Tongue (tissue), 3 donors: ENCODE measurements at places on chromosomes 4 and X.

DNA sequence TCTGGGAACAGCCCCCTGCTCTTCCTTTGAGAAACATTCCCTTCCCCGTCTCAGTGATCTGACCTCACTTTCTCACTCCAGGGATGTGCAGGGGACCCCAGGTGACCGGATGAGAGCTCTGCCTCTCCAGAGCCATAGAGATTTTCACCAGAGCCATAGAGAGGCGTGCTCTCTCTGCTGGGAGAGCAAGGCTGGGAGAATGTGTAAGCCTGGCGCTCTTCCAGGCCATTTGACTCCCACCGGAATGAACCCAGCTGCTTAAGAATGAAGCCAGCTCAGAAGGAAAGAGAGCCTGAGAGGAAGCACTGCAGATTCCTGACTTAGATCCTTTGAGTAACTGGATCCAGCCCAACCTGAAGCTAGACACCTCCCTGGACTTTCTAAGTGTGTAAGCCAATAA lies 106.4 kb downstream of the DHX15 start:
- peak; percentile 90 for DNase-seq

GRCh38 chr4:123588631-123589241 lies 192.1 kb downstream of the SPRY1 start:
- DNase-seq: peak; percentile 61

DNA sequence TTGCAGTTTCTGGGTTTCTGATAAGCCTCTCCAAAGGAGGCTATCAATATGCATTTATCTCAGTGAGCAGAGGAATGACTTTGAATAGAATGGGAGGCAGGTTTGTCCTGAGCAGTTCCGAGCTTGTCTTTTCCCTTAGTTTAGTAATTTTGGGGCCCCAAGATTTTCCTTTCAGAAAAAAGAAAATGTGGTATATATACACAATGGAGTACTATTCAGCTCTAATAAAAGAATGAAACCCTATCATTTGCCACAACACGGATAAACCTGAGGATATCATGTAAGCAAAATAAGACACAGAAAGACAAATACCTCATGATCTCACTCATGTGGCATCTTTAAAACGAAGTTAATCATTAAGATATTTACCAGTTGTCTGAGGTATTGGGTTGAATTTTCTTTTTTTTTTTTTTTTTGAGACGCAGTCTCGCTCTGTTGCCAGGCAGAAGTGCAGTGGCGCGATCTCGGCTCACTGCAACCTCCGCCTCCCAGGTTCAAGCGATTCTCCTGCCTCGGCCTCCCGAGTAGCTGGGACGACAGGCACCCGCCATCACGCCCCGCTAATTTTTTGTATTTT lies 540 bp downstream of the ZNF721 start:
- DNase-seq: no peak

GRCh38 chr4:3257556-3258482 lies 8.9 kb downstream of the MSANTD1 start:
- no peak for DNase-seq

- no peak for DNase-seq
Measured at GRCh38 chr4:127000846-127001245, 631.9 kb upstream of the INTU start.

GRCh38 chr4:65665771-65666523 lies 4.3 kb downstream of the EPHA5 start:
- DNase-seq: peak; percentile 4

GRCh38 chrX:1355131-1356046 lies 18.8 kb downstream of the IL3RA start:
- DNase-seq: no peak

DNA sequence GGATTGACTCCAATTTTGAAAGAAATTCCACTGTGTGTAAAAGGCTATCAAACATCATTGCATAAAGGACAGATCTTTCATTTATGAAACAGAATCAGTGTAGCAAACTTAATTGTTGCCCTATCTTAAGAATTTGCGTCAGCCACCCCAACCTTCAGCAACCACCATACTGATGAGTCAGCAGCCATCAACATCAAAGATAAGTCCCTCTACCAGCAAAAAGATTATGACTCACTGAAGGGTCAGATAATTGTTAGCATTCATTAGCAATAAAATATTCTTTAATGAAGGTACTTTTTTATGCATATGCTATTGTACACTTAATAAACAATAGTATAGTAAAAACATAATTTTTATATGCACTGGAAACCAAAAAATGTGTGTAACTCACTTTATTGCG lies 15.8 kb upstream of the GRSF1 start:
- DNase-seq: no peak

DNA sequence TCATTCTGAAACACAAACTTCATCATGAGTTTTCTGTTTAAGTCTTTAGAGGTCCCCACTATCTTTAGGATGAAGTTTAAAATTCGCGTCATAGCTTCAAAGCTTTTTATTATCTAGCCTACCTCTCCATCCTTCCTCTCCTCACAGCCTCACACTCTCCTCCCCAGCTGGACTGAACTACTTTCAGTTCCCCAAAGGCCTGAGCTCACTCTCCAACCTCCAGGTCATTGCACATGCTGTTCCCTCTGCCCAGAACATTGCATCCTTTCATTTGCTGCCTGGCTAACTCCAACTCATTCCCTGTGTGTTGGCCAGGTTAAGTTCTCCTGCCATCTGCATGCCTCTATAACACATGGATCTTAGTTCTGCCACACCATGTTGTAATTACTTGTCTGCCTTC lies 2.9 kb upstream of the OTUD5 start:
- DNase-seq: no peak

GRCh38 chr4:111399623-111400022 lies 745.6 kb upstream of the FAM241A start:
- DNase-seq: peak; percentile 93

GRCh38 chrX:31366041-31366440 lies 294.2 kb upstream of the FTHL17 start:
- no peak for DNase-seq

DNA sequence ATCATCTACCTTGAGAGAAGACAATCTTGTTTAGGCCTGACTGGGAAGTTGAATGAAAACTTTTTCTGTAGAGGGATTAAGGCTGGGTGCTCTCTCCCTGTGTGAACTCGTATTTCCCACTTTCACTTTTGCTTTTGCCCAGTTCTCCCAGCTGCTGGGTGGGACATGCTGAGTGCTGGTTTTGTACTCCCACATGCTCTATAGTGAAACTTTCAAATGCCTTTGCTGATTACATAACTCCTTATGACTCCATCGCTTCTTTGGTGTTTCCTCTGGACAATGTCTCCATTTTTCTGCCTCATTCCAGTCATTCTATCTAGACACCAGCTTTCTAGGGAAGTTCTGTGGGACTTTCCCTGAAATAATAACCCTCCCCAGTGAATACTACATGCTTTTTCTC lies 100.5 kb downstream of the CLNK start:
- peak; percentile 50 for DNase-seq

- no peak for DNase-seq
Measured at GRCh38 chrX:1464971-1465285, 12.2 kb upstream of the ASMTL start.

- peak; percentile 55 for DNase-seq
Measured at GRCh38 chrX:25012433-25012735, 3.4 kb downstream of the ARX start.

DNA sequence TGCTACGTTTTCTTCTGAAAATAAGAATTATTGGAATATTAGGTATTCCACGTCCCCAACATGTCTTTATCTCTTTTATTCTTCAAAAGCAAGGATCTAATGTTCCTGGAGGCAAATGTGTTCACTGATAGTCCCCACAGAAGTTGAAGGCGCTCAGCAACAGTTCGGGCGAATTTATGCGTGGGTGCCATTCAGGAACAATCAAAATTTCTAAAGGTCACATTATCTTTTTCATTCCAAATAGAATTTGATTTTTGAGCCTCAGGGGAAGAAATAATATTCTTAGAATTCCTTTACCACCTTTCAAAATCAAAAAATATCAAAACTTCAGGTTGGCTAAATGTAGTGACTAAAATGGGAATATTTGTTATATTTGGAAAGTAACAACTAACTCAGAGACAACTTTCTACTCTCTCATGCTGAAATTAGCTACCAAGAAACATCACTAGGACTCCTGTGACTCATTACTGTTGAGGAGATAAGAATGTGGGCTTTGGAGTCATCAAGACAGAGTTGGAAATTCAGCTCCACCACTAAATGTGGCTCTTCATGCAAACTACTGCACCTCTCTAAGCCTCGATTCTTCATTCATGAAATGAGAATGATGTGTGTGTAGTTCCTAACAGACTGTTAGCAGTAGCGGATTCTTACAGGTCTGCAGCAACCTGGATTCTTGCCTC lies 72.3 kb upstream of the KIT start:
- no peak for DNase-seq

DNA sequence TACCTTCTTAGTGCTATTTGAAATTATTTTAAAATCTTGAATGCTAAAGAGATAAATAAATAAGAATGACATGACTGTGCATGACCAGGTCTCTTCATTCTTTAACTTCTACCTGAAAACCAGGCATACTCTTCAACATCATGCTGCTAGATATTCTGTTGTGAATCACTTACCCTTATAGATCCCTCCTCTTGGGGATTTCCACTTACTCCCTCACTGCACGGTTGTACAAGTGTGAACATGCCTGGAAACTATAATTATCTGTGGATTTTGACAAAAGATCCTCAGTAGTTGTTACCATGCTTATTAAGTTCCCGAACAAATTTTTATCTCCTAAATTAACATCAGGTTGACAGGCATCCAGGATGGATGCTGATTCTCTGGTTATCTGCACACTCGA lies 54.3 kb downstream of the ADGRL3 start:
- DNase-seq: no peak

DNA sequence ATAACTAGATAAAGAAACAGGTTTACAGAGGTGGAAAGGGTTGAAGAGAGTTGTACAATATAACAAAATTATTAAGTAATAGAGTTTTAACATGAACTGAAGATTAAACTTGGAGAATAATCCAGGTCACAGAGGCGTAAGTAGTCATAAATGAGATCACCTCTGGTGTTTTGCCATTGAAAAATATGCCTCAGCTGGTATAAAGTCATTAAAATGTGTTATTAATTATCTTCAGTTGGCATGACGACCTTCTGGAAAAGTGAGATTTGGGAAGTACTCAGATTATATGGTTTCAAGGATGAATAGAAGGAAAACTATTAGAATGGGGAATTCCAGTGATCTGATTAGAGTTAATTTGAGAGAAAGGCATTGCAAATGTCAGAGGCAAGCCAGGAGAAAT lies 237.5 kb upstream of the ANXA10 start:
- no peak for DNase-seq

DNA sequence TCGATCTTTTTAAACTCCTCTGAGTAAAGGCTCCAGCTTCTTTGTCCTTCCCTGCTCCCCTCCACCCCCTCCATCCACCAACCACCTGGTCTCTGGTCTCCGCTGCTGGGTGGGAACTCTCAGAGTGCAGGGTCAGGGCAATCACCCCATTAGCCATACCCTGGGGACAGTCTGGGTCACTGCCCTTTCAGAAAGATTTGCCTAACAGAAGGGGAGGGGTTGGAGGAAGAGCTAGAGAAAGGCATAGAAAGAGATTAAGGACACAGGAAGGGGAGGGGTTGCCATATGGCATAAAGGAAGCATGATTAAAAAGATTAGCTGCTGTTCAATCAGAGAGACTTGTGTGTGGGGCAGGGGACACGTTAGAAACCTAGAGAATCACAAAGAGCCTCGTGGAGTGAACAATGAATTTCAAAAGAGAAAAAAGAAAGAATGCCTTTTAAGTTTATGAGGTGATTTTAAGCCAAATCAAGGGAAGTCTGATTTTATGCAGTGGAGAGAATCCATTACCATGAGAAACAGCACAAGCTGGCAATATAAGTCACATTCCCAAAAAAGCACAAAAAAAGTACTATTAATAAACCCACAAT lies 115.5 kb upstream of the ACSL4 start:
- no peak for DNase-seq

DNA sequence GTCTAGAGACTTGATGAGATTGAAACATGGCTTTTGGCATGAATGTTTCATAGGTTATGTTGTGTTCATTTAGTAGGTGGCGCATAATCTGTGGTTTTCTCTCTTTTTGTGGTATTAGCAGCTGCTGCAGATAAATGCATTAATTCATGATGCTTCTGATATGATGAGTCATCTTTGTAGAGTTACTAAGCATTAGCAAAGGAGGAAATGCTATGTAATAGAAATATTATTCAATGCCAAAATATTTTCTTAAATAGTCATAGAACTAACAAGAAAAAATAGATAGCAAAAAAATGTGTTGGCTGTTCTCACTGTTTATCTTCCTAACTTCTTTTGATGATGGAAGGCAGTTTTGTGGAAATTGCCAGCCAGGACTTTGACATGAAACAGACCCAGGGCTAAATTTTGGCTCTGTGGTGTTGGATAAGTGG lies 3.6 kb downstream of the ZXDB start:
- no peak for DNase-seq

DNA sequence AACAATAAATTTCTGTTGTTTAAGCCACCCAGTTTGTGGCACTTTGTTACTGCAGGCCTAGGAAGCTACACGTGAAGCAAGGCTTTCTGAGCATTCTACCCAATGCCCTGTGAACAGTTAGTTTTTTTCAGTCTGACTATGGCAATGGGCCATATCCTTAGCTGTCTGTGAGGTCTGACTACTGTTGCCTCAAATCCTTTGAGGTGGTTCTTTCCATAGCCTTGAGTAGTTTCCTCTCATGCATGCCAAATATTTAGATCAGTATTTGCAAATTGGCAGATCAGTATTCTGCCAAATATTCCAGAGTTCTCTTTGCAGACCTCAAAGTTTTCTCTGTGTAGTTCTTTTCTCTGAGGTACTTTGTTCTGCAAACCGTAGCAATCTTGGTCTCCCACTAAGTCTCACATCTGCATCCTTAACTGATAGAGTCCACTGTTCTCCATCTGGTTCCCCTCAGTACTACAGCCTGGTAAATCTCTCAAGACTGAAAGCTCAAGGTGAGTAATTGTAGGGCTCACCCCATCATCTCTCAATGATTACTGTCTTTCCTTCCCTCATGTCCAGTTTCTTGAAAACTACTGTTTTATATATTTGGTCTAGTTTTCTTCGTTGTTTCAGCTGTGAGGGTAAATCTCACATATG lies 984.9 kb upstream of the INTU start:
- peak; percentile 40 for DNase-seq

- DNase-seq: no peak
Measured at GRCh38 chr4:124526769-124527168, 185.8 kb downstream of the ANKRD50 start.

DNA sequence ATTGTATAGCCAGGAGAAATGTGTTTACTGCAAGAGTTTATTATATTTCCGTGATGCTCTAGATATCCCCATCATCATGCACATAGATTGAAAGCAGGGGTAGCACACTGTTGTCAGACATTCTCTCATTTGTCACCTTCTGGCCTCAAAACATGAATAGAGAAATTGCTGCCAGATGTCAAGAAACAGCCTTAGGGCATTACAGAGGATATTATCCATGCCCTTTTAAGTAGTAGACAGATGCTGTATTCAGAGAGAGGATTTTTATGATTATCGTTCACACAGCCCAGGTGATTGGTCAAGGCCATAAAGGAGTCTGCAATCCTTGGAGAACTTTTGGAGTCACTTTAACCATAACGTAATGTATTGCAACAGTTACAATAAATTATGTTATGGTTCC lies 1961.5 kb upstream of the TENM3 start:
- no peak for DNase-seq
